ENCODE measurements at places on chromosomes 1 and 21.

DNA sequence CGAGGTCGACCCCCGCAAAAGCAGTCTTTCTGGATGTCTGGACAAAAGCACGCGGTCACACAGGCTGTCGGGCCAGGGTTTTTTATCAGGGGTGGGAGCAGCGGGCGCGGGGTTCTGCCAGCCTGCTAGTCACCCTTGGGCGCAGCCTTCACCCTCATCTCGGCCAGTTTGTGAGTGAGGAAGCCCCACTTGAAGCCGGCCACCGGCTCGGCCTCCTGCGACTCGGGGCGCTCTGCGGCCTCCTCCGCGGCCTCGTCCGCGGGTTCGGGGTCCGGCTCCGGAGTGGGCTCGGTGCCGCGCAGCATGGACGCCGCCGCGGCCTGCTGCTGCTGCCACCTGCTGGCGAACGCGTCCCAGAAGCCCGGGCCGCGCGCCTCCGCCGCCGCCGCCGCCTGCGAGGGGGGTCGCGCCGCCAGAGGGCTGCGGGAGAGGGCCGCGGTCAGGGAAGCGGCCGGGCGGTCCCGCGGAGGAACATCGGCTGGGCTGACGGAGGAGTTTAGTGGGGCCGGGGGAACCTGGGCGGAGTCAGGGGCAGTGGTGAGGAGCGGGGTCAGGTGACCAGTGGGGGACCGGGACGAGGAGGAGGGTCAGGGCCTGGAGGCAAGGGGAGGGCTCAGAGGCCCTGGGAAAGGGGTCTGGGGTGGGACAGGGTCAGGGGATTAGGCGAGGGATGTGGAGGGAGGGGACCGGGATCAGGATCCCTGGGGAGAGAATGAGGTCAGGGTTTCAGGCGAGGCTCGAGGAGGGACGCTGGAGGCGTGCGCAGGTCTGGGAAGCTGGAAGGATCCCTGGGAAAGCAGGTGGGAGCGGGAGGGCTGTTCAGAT is 4.5 kb downstream of the C1orf232 start:
- DNase-seq: no peak

DNA sequence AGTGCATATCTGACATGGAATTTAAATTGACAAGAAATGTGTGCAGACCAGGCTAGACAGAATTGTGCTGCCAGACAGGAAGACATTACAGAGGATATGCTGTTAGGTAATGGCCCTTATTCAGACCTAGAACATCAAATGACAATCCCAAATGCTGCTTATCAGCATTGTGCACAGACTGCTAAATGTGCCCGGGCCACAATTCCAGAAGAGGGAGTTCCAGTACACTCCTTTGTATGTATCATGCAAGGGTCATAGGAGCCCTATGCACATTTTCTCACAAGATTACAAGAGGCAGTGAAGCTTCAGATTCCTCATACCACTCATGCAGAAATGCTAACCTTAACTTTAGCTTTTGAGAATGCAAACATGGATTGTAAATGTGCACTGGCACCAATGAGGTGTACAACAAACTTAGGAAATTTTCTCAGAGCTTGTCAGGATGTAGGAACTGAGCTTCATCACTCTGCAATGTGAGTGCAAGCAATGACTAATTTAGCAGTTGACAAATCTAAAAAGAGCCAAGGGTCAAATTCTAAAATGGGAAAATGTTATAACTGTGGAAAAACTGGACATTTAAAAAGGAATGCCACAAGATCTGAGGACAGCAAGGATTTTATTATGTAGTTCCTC is 273.5 kb downstream of the COL11A1 start:
- DNase-seq: no peak

DNA sequence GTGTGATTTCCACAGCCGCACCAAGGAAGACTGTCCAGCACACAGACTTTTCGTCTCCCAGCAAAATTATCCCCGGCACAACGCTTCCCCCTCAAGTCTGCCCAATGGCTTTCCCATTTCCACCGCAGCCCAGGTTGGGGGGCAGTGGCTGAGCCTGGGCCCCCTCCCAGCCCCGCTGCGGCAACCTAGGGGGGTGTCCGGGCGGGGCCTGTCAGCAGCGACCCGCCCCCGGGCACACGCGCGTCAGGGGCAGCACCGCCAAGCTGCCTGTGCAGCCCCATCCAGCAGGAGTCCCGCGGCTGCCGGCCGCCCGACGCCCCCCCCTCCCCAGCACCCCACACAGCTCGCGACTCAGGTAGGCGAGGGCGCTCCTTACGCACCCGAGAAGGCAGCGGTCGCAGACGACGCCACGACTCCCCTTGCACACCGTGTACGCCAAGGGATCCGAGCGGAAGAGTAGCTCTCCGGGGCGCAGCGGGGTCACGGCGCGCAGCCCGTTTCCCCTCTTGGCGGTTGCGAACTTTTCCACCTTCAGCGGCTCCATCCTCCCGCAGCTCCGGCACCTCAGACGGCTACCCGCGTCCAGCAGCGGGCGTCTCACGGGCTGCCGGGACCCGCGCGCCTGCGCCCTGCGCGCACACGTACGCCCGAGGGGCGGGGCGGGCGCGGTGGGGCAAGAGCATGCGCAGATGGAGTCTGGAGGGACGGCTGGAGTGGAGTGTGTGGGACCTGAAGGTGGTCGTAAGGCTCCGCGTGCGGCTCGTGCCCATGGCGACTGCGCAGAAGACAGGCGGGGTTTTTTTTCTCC is at the start of gene SMYD3:
SMYD3 (minus strand) TSS at position 606 of the 808 bp plus-strand sequence.
- DNase-seq: peak; percentile 44

DNA sequence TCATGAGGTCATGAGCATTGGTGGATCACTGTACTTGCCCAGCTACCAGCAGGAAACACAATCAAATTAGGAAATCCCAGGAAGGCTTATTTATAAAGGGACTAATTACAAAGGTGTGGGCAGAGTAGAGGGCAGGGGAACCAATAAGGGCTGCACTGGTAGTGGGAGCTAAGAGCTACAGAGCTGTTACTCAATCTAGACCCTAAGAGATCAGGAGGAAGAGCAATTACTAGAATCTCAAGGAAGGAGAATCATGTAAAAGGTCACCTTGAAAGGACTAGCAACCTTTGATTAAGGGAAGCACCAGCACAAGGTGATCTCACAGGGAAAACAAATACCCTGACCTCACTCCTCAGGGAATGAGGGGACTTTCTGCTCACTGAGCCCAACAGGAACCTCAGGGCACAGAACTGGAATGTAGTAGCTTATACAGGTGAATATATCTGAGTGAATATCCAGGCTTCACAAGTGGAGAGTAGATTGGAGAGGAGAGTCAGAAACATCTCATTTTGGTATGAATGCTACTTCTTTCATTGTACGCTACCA is 66.8 kb downstream of the SAMSN1 start:
- DNase-seq: no peak

DNA sequence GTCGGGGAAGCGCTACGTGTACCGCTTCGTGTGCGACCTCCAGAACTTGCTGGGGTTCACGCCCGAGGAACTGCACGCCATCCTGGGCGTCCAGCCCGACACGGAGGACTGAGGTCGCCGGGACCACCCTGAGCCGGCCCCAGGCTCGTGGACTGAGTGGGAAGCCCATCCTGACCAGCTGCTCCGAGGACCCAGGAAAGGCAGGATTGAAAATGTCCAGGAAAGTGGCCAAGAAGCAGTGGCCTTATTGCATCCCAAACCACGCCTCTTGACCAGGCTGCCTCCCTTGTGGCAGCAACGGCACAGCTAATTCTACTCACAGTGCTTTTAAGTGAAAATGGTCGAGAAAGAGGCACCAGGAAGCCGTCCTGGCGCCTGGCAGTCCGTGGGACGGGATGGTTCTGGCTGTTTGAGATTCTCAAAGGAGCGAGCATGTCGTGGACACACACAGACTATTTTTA is 17.1 kb downstream of the ETS2 start:
- no peak for DNase-seq
